ENCODE measurements at places on chromosomes 16 and 17.

- H3K4me1 ChIP-seq: no peaks in the 10 kb centered on the region
- peak within 1 kb of the TSS; percentile 64 for H3K4me3 ChIP-seq
- no peak for DNase-seq
- peak within 1 kb of the TSS; percentile 88 for H3K27ac ChIP-seq
- H3K27me3 ChIP-seq: no peaks in the 10 kb centered on the region
- no peaks in the 10 kb centered on the region for H3K36me3 ChIP-seq
Measured at GRCh38 chr17:35795007-35795870, at the start of gene MMP28. TSS of gene MMP28 (minus strand) at chr17:35795641. CDS start at chr17:35795377, 264 bp downstream.

DNA sequence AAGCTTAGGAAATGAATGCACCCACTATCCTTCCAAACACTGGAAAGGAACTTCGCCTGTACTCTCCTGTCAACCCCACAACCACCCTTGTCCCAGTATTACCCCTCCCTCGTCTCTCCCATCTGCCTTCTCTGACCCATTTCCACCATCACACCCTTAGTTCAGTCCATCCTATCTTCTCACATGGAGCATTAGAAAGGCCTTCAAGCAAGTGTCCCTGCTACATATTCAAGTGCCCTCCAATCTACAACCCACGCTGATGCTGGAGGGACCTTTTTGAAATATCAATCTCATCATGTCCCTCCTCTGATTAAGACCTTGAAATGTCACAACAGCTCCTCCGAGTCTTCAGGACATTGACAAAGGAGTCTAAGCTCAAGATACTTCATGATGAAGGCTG is 133.8 kb upstream of the CCL2 start:
- H3K27me3 ChIP-seq: no peaks in the 10 kb centered on the region
- no peak for DNase-seq
- H3K4me3 ChIP-seq: no peak overlapping the region
- no peak overlapping the region for H3K27ac ChIP-seq
- no peaks in the 10 kb centered on the region for H3K4me1 ChIP-seq

DNA sequence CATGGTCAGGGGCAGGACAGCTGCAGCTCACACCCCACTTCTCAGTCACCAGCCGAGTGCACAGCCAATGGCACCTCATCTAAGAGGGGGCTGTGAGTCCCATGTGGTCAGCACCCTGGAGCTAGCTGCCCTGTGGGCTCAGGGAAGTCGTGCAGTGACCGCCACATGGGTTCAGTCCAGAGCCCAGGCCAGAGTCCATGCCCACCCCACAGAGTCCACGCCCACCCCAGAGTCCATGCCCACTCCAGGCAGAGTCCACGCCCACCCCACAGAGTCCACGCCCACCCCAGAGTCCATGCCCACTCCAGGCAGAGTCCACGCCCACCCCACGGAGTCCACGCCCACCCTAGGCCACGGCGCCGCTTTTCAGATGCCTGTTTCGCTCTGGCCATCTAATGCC is 24.1 kb downstream of the SLC7A5 start:
- DNase-seq: no peak
- H3K4me3 ChIP-seq: no peak overlapping the region
- peaks cover 2% of the 10 kb centered on the region for H3K36me3 ChIP-seq

DNA sequence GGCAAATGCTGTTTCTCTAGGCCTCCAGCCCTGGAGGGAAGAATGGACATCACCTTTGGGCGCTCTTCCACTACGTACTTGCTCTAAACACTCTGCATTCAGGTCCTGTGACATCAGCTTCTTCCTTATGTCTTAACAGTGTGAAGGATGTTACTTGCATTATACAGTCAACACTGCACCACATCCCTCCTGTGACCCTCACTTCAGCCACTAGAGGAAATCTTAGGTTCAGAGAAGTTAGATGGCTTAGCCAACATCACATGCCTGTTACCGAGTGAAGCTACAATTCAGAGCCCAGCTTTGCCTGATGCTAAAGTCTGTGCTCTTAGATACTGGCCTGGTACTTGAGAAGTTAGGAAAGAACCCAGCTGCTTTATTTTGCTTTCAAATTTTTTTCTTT is 18.3 kb downstream of the UBFD1 start:
- H3K4me1 ChIP-seq: no peaks in the 10 kb centered on the region
- DNase-seq: no peak
- H3K36me3 ChIP-seq: peaks cover 45% of the 10 kb centered on the region
- H3K4me3 ChIP-seq: no peak overlapping the region

DNA sequence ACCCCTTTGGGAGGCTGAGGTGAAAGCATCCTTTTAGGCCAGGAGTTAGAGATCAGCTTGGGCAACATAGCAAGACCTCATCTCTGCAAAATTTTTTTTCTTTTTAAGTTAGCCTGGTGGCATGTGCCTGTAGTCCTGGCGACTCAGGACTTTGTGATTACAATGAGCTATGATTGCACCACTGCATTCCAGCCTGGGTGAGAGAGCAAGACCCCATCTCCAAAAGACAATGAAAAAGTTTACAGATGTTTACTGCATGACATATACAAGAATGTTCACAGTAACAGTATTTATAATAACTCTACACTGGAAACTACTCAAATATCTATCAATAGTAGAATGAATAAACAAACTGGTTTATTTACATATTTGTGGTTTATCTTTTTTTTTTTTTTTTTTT is 33.1 kb upstream of the CCL22 start:
- H3K27me3 ChIP-seq: no peaks in the 10 kb centered on the region
- H3K36me3 ChIP-seq: no peaks in the 10 kb centered on the region
- no peak for DNase-seq

- no peaks in the 10 kb centered on the region for H3K27me3 ChIP-seq
- peak; percentile 90 for DNase-seq
- peaks cover 55% of the 10 kb centered on the region for H3K36me3 ChIP-seq
- H3K4me3 ChIP-seq: no peak overlapping the region
- peaks cover 50% of the 10 kb centered on the region for H3K4me1 ChIP-seq
Measured at GRCh38 chr17:75845058-75845711, 981 bp upstream of the UNC13D start.

GRCh38 chr16:77043076-77043475 is 147.9 kb upstream of the MON1B start:
- no peaks in the 10 kb centered on the region for H3K27me3 ChIP-seq
- H3K4me1 ChIP-seq: no peaks in the 10 kb centered on the region
- H3K27ac ChIP-seq: no peak overlapping the region
- no peaks in the 10 kb centered on the region for H3K36me3 ChIP-seq
- no peak overlapping the region for H3K4me3 ChIP-seq
- DNase-seq: no peak

DNA sequence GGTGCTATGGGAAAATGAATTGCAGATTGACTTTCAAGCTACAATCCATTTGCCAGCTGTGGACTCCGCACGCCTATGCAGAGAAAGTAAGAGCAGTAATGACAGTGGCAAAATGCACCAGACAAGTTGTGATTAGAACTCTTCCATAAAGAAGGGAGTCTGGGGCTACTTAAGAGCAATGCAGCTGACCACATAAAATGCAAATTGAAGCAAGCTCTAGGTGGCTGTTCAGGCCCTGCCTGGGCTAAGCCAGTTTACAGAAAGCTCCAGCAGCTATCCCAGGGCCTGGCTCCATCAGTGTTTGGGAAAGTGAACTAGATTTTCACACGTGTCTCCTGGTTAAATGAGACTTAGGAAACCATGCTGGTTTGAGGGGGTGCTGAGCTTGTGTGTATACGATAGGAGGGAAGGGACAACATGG is 2.2 kb upstream of the MAP2K6 start:
- H3K27me3 ChIP-seq: no peaks in the 10 kb centered on the region
- no peak overlapping the region for H3K4me3 ChIP-seq
- H3K4me1 ChIP-seq: no peaks in the 10 kb centered on the region

DNA sequence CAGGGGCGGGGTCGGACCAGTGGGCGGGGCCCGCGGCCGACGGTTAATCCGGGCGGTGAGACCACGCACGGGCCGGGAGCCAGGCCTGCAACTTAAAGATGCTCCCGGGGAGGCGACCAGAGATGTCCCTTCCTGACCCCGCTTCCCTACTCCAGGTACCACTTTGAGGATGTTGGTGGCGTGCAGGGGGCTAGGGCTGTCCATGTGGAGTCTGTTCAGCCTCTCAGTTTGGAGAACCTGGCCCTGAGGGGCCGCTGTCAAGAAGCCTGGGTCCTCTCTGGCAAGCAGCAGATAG is 580 bp downstream of the RANGRF start:
- peaks cover 18% of the 10 kb centered on the region for H3K4me1 ChIP-seq
- no peak for DNase-seq
- H3K27ac ChIP-seq: peak overlapping the region; percentile 96
- H3K27me3 ChIP-seq: no peaks in the 10 kb centered on the region
- peak overlapping the region; percentile 84 for H3K4me3 ChIP-seq
- no peaks in the 10 kb centered on the region for H3K36me3 ChIP-seq

GRCh38 chr17:11598274-11599221 is at the start of gene DNAH9:
TSS of gene DNAH9 (plus strand) at chr17:11598470. CDS start at chr17:11598499, 29 bp downstream.
- DNase-seq: peak; percentile 97
- H3K27ac ChIP-seq: peak within 1 kb of the TSS; percentile 78
- no peaks in the 10 kb centered on the region for H3K27me3 ChIP-seq

DNA sequence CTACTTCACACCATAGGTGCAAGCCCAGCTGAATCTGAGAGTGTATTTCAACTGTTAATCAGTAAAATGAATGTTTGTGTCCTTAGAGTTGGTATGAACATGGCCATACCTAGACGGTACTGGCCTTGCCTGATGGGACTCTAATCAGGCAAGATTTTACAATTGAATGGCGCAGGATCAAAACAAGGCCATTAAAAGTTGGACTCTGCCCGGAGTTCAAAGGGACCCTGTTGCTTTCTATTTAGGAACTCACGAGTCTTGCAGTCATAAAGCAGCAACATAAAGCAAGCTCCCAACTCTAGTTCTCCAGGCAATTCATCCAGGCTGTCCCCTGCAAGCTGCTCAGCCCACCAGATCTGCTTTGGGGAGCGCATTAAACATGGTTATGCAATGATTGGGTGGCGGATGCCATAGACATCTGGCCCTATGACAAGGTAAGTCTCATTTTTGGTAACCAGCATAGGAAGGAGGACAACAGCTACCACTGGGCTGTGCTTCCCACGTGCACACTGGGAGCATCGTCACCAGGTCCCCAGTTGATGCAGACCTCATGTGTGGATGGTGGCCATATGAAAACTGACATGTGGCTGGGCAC is 8.8 kb downstream of the TMEM186 start:
- no peak for DNase-seq
- H3K27me3 ChIP-seq: no peaks in the 10 kb centered on the region
- no peaks in the 10 kb centered on the region for H3K4me1 ChIP-seq

- no peaks in the 10 kb centered on the region for H3K4me1 ChIP-seq
- no peak for DNase-seq
- no peaks in the 10 kb centered on the region for H3K36me3 ChIP-seq
- H3K4me3 ChIP-seq: no peak overlapping the region
Measured at GRCh38 chr17:80513892-80514291, 30.7 kb upstream of the RPTOR start.

DNA sequence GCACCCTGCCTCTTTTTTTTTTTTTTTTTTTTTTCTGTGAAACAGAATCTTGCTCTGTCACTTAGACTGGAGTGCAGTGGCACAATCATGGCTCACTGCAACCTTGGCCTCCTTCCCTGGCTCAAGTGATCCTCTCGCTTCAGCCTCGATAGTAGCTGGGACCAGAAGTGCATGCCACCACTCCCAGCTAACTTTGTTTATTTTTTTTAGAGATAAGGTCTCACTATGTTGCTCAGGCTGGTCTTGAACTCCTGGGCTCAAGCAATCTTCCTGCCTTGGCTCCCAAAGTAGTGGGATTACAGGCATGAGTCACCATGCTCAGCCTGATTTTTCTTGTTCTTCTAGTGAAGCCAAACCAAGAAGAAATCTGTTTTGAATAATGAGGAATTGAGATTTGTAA is 25.0 kb downstream of the CDK12 start:
- peaks cover 4% of the 10 kb centered on the region for H3K36me3 ChIP-seq
- no peak overlapping the region for H3K27ac ChIP-seq
- H3K27me3 ChIP-seq: no peaks in the 10 kb centered on the region
- no peak overlapping the region for H3K4me3 ChIP-seq

DNA sequence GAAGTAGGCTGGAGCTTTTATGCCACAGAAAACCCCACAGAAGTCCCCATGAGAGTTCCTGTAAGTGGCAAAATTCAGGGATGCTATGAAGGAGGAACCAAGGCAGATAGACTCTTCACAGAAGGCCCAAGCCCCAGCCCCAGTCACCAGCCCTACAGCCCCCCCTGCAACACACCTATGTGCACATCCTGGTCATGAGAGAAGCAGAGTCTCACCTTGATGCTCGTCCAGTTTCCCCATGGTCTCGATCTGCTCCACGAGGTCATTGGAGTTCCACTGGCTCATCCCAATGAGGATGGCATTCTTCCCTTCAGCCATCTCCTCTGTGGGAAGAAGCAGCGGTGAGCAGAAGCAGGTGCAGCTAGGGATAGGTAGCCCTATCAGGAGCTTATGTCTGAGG is 31.2 kb downstream of the PITPNM3 start:
- H3K27me3 ChIP-seq: no peaks in the 10 kb centered on the region
- no peak overlapping the region for H3K4me3 ChIP-seq
- H3K36me3 ChIP-seq: no peaks in the 10 kb centered on the region
- no peak overlapping the region for H3K27ac ChIP-seq

DNA sequence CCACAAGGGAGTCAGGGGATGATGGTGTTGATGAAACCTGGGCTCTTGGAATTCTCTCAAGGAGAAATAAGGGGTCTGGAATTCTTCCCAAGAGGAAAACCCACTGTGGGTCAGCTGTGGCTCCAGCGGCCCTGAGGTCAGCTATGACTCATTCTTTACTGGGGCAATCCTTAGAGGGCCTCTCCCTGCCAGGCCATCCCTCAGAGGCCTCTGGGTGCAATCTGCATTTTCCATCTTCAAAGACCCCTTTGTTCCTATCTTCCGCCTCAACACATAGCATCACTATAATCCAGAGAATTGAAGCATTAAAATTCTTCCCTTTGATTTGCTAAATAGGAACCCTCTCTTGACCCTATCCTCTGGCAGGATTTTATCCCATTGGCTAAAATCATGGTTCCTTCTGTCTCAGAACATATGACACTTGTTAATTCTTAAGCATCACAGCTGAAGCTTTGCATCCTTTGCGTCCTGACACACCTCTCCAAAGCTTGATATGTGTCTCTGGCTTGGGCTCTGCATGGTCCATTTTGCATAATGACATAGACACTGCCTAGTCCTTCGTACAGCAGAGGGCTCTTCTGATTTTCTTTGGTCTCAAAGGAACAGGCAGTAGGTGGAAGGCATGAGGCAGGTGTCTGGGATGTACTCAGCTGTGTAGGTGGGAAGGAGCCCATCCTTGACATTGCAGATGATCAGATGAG is 4.4 kb upstream of the KRT37 start:
- no peaks in the 10 kb centered on the region for H3K27me3 ChIP-seq
- H3K4me3 ChIP-seq: no peak overlapping the region
- no peaks in the 10 kb centered on the region for H3K4me1 ChIP-seq
- no peak for DNase-seq

DNA sequence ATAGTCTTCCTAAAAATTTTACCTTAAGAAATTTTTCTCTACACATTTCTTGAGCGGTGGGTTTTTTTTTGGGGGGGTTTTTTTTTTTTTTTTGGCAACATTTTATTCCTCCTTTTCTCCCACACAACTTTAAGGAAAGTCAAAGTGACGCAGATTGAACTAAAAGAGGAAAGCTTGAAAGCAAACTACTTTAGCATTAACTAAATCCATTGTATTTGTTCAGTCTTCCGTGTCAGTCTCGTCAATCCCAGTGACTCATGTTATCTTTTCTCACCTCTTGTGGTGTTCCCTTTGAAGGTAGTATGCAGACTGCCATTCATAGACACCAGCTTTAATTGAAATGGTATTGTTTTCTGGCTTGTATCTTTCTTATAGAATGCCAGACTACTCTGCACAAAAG is 39.3 kb downstream of the TADA2A start:
- no peaks in the 10 kb centered on the region for H3K4me1 ChIP-seq
- no peak overlapping the region for H3K27ac ChIP-seq
- DNase-seq: no peak
- H3K36me3 ChIP-seq: peaks cover 84% of the 10 kb centered on the region
- H3K27me3 ChIP-seq: no peaks in the 10 kb centered on the region

GRCh38 chr17:46046957-46047356 is 47.9 kb downstream of the STH start:
- H3K4me3 ChIP-seq: no peak overlapping the region
- no peak for DNase-seq
- H3K27me3 ChIP-seq: no peaks in the 10 kb centered on the region
- peaks cover 38% of the 10 kb centered on the region for H3K4me1 ChIP-seq
